ENCODE measurements at places on chromosomes 7 and 10. TPM values are rescaled to one million over a fixed set of nuclear protein-coding genes. Genes with fewer than 3 reads are reported as not detected.

- no peak for DNase-seq
These were observed 50.1 kb downstream of the PTPRN2 start for GRCh38 chr7:158537516-158537882.

- no peak for DNase-seq
These were observed 66.6 kb upstream of the ANTXRL start for GRCh38 chr10:46220187-46220586.

Gene C10orf88
- 16.9 TPM for total RNA-seq

GRCh38 chr10:46525177-46525823, 31.2 kb downstream of the GPRIN2 start:
- DNase-seq = peak; percentile 70

Gene INA
- total RNA-seq = not detected

Gene NME8
- total RNA-seq = not detected

DNA sequence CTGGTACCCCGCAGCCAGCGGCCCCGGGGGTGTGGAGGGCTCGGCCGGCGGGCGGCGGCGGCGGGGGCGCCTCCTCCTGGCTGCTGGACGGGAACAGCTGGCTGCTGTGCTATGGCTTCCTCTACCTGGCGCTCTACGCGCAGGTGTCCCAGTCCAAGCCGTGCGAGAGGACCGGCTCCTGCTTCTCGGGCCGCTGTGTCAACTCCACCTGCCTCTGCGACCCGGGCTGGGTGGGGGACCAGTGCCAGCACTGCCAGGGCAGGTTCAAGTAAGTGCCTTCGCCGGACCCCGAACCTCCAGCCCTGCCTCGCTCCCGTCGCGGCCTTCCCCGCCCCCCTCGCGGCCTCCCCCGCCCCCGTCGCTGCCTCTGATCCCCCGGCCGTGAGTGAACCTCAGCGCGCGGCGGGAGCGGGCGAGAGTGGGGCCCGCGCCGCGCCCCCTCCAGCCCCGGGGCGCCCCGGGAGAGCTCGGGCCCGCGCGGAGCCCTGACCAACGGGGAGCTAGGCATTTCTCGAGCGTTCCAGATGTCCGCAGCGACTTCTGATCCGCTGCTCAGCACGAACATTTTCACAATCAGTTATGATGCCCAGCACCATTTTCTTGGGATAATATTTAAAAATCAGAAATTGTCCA, 727 bp downstream of the ATRNL1 start:
- no peak for DNase-seq

GRCh38 chr10:90775351-90776028, 82.3 kb downstream of the HTR7 start:
- DNase-seq = peak; percentile 82

GRCh38 chr10:98478430-98479222, 31.9 kb upstream of the HPS1 start:
- no peak for DNase-seq

- DNase-seq = no peak
These were observed 28.0 kb upstream of the VSIR start for GRCh38 chr10:71801361-71801760.

Gene TRIM50
- total RNA-seq = not detected

Gene MYO3A
- total RNA-seq = not detected

DNA sequence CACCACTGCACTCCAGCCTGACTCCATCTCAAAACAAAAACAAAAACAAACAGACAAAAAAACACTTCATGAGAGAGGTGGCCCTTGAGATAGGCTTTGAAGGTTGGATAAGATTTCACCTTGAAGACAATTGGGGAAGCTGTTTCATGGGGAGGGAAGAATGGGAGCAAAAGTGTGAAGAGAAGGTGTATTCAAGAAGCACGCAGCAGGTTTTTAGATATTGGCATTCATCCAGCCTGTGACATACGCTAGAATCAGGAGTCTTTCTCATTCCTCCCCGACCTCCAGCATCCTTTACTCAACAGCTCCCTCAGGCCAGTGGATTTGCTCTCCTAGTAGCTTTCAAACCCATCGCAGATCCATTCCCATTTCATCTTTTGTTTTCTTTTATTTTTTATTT, 116.3 kb upstream of the FAM171A1 start:
- DNase-seq = no peak

GRCh38 chr7:131338691-131339390, 11.2 kb downstream of the MKLN1 start:
- DNase-seq = no peak

DNA sequence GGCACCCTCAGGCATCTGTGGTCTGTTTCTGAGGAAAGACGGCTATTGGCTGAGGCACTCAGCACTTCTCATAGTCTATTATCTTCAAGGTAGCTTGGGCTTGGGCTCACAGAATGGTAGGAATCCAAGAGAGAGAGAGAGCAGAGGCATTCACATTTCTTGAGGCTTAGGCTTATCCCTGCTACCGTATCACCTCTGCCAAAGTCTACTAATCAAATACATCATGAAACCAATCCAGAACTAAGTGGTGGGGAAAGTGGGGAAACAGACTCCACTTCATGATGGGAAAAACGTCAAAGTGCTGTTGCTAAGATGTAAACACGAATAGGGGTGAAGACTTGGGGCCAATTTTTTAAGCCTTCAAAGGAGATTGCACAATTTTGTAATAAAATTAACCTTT, 271.1 kb upstream of the SEMA3D start:
- DNase-seq = no peak

Gene NEUROG3
- not detected for total RNA-seq

- peak; percentile 6 for DNase-seq
These were observed 87.3 kb upstream of the FOXI2 start for GRCh38 chr10:127649642-127650041.

Gene DGKB
- total RNA-seq = under 0.01 TPM

DNA sequence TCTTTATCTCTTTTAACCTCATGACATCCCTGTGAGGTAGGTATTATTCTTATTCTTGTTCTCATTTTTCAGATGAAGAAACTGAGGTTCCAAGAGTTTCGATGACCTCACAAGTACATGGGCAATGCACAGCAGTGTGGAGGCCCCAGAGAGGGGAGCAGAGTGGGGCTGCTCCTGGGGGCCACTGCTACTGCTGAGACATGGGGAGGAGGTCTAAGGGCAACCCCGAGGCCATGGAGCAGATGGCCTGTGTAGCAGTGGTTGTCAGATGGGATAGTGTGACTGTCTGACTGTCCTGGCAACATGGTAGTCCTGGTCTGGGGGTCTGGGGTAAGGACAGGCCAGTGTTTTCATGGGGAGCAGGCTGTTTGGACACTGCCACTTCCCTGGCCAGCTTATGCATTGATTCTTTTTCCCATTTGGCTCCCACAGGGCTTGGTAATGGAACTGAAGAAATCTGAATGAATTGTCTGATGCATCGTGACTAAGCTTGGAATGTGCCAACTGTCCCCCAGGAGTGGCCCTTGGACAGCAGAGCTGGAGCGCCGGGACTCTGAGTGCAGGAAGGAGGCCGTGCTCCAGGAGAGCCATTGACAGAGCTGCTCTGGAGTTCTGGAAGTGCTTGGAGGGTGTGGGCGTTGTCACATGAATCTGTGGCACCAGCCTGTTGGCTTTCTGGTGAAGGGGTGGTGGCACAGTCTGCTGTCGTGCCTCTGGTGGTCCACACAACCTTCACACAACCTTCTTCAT, 40.9 kb downstream of the ADRA2A start:
- DNase-seq = no peak

GRCh38 chr7:118478236-118478635, 253.7 kb downstream of the ANKRD7 start:
- no peak for DNase-seq

- DNase-seq = no peak
These were observed 40.8 kb downstream of the FAM53B start for GRCh38 chr10:124703372-124703771.

- no peak for DNase-seq
These were observed 532.3 kb upstream of the GALNT17 start for GRCh38 chr7:70599446-70600190.

DNA sequence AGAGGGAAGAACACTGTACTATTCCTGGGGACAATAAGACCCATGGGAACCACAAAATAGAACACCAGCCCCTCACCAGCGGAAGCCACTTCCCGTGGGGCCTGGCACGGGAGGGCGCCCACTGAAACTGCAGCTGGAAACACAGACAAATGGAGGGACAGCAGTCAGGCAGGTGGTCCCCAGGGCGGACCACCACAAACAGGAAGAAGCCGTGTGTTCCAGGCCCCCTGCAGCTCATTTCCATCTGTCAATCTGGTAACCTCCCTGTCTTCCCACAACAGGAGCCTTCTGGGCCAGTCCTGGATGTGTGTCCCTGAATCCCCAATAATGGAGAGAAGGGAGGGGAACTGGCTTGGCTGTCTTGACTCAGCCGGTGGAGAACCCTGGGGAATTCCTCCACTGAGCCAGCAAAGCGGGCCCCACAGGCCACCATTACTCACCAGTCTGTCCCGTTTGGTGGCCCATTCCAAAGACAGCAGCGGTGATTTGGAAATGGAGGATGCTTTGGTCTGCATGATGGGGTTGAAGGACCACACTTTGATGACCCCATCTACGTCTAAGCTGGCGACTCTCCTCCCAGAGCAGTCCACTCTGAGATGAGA, 16.7 kb downstream of the WDR91 start:
- DNase-seq = no peak

GRCh38 chr7:114083166-114084001, 164.6 kb upstream of the PPP1R3A start:
- DNase-seq = no peak

- DNase-seq = no peak
These were observed 228.1 kb upstream of the MEOX2 start for GRCh38 chr7:15914611-15915010.

Measured in LHCN-M2 (cell line).